ENCODE measurements at places on chromosomes 3 and 15.

GRCh38 chr15:25178835-25179672 lies 224.3 kb downstream of the SNRPN start:
- DNase-seq = no peak

GRCh38 chr3:194053136-194053535 lies 82.8 kb upstream of the HES1 start:
- DNase-seq = no peak

DNA sequence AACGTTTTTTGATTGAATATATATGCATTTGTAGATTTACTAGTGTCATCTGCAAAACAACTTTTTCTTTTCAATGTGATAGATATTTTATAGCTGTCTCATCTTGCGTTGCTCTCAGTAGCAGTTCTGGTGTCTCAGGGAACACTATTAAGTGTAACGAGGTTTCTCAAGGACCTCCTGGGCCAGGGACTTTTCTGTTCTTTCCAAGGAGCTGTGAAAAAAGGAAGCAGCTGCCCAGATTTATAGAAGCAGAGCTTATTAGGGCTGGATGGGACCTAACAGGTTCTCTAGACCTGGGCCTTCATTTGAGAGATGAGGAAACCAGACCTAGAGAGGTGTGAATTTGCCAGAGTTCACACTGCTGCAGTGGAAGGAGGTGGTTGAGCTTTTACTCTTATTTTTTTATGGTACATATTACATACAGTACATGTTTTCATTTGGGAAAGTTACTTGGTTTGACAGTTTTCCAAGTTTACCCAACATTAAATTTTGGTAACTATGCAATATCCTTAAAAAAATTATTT lies 16.1 kb downstream of the MAP2K1 start:
- DNase-seq = no peak

DNA sequence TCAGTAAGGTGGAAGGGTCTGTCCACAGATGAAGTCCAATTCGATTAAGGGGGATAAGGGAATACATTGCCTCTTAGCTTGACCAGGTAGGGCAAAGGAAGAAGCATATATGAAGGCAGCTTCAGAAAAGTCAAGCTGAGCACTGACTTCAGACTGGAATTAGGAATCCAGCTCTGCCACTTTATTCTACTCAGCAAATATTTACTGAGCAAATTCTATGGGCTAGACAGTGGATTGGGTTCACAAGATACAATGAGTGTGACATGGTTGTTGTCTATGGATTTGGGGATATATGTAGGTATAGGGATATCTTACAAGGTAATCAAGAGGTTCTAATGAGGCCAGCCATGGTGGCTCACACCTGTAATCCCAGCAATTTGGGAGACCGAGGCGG lies 526 bp downstream of the ADIPOQ start:
- DNase-seq = no peak

DNA sequence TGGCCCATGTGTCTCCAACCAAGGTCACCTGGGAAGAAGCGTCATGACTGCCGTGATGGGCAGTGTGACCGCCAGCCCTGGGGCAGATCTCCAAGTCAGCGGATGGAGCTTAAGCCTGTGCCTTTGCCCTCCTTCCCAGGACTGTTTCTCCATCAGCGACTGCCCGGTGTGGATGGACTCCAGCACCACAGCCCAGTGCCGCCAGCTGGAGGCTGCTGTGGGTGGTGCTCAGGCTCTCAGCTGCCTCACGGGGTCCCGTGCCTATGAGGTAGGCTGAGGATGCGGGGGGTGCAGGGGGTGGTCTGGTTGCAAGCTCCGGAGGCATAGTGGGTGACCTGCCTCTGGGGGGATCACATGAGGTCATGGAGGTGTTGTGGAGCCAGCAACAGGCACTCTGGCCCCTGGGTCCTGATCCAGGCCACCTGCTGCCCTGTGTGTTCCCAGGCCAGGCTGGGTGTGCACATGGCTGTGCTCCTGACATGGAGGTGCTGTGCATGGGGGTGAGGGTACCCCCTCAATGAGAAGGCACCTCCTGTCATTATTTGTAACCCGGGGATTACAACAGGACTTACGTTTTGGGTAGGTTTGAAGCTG lies 19.0 kb downstream of the XYLB start:
- DNase-seq = no peak

- DNase-seq = no peak
Measured at GRCh38 chr15:101206176-101206591, 45.7 kb downstream of the CHSY1 start.

DNA sequence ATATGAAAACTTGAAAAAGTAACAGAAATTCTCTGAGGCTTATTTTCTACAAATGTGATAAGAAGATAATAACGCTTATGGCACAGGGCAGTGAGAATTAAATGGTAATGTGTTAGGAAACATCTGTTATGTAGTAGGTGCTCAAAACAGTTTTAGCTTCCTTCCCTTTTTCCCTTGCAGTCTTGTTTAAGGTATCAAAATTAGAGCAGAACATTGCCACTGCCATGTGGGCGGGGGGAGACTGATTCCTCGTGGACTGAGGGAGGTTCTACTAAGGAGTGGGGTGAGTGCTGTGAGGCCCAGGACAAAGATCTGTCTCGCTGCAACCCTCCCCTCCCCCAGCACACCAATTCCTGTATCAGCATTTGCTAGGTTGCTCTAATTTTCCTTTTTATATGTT lies 702.4 kb downstream of the TUSC7 start:
- no peak for DNase-seq

DNA sequence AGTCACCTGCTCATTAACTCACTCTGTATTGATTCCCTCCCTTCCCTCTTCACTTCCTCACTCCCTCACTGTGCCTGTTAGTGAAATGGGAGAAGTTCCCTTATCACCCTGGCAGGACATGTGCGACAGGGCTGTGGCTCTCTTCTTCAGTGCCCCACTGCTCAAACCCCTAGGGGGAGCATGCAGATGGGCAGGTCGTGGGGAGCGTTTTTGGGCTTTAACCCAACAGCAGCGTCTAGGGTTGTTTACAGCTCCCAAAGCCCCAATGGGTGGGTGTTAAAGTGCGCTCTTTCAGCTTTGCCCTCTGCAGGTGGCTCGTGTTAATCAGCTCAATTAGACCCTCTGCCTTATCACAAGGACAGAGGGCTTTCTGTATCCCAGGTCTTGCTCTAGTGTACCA lies 447.8 kb upstream of the PROK2 start:
- no peak for DNase-seq

GRCh38 chr15:38904298-38904697 lies 339.7 kb upstream of the RASGRP1 start:
- DNase-seq = no peak

DNA sequence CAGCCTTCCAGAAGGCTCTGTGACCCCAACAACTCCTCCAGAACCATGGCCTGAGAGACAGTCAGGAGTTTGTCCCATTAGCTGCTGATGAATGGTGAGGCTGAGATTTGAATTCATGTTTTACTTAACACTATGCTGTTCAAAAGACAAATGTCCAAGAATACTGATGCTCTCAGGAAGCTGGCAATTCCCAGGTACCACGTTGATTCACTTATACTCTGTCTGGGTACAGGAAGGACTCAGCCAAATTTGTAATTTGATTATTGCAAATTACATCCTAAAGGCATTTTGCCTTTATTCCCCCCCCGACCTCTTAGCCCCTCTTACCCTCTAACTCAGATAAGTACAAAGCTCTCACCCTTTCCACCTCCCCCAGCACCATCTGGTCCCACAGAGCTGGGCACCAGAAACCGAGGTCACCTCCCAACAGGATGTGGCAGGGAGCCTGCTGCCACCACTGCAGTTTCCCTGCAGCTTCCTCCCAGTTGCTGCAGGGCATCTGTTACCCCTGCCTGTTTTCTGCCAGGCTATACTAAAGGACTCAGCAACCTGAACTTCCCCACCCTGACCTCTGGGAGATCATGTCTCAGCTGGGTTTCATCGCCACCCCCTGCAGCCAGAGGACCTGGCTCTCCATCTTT lies 33.6 kb downstream of the EAF1 start:
- DNase-seq = no peak

- DNase-seq = no peak
Measured at GRCh38 chr3:49471856-49472495, 1.9 kb downstream of the DAG1 start.

DNA sequence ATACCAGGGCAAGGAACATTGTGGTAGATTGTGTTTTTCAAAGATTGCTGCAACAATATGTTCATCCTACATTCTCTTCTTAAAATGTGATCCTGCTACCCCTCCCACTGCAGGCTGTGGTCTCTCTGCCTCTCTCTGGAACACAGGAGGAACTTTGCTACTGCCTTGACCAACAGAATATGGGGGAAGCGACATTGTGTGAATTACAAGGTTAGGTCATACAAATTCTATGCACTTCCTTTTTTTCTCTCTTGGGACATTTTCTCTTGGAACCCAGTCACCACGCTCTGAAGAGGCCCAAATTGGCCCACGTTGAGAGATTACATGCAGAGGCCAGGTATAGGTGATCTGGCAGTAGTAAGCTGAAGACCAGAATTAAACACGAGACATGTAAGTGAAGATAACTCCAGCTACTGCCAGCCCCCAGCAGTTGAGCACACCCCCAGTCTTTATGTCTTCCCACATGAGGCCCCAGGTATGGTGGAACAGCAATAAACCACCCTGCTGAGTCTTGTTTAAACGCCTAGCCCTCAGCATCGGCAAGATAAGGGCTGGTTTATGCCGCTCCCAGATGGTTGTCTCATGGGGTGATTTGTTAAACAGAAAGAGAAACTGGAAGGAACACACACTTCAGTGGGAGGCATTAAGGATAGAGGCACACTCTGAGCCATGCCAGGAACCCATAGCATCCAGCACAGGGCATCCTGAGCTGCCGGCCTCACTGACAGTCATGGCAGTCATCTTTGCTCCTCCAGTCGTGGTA lies 59.9 kb downstream of the FAM43A start:
- no peak for DNase-seq

DNA sequence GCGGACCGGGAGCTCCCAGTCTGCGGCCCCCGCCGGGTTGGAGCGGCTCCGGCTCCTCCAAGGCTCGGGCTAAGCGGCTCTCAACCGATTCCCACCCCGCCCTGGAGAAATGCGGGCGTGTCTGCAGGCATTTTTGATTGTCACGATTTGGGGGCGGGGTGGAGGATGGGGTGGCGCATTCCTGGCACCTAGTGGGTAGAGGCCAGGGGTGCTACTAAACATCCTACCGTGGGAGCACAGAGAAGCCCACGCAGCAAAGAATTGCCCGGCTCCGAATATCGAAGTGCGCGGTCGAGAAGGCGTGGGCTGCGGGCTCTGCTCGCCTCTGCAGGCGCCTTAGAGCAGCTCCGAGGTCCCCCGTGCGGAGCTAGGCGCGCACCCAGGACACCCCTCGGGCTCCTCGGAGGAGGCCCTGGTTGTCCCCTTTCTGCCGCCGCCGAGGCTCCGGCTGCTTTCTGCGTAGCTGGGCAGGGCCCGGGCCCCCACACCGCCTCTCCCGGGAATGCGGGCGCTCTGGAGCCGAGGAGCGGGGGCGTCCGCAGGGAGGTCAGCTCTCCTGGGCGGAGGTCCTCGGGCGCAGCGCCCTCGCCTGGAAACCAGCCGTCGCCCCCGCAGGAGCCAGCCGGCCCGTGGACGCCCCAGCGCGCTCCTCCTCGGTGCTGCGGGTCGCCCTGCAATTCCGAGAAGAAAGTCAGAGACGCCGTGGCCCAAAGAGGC lies 16.5 kb upstream of the LAMP3 start:
- DNase-seq = peak; percentile 54

DNA sequence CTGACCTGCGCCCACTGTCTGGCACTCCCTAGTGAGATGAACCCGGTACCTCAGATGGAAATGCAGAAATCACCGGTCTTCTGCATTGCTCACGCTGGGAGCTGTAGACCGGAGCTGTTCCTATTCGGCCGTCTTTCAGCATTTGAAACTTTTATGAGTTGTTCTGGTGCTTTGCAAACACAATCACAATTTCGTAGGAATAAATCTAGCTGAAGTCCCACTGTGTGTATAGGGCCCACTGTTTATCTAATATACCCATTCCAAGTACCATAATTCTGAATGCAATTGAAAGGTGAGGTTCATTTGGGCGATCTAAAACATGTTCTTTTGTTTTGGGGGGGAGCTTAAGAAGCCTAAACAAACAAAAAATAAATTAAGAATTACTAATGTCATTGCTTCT lies 572.1 kb downstream of the FGF12 start:
- no peak for DNase-seq

DNA sequence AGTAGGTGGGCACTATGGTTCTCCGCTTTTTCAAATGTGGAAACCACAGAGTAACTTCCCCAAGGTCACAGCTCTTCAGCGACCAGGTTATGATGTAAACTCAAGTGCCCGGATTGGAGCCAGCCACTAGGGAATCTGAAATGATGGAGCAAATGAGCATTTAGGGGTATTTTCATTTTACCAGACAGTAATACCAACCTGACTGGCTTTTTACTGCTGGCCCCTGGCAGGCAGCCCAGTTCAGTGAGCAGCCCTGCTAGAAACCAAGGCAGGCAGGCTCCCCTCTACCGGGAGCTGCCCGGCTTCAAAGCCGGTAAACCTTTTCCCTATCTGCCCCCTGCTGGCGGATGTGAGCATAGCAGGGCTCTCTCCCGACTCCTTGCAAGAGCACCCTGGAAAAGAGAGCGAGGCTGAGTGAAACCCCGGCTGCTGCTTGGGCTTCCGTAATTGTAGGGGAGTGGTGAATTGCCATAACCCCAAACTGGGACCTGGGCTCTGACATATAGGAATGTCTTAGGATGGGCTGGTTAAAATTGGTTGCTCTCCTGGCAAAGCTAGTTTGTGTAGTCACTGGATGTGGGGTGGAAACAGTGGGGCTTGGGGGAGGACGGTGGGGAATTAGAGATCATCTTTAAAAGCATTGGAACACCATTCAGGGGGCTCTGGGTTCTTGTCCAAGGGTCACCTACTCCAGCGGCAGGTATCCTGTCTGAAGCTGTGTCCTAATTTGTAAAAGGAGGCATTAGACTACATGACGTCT lies 98.0 kb upstream of the TNFAIP8L3 start:
- DNase-seq = peak; percentile 92

DNA sequence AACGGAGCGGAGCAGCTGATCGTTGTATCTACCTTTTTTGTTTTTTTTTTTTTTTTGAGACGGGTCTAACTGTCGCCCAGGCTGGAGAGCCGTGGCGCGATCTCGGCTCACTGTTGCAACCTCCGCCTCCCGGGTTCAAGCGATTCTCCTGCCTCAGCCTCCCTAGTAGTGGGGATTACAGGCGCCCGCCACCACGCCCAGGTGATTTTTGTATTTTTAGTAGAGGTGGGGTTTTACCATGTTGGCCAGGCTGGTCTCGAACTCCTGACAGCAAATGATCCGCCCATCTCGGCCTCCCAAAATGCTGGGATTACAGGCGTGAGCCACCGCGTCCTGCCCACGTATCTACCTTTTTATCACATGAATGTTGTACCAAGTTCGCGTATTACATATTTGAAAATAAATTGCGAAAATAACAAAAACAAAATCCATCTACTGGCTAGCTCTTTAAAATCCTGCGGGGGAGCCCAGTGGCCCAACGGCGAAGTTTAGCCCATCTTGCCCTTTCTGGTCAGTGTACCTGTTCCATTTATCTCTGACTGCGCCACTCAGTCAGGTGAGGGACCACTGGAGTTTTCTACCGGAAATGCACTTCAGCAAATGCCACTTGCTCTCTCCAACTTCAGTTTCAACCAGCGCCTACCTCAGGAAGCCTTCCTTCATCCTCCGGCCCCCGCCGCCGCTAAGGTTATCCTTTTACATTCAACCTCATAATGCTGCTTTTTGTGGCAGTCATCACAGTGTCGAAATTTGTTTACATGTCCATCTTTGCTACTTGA lies 1.2 kb upstream of the EIF3J start:
- DNase-seq = no peak

Data from tongue (tissue), 3 donors.